ENCODE measurements at places on chromosomes 5 and 9.

- no peak for DNase-seq
Measured at GRCh38 chr5:145246961-145247744, 588.0 kb downstream of the PRELID2 start.

GRCh38 chr5:101346447-101346846 is 443.4 kb upstream of the ST8SIA4 start:
- DNase-seq: no peak

DNA sequence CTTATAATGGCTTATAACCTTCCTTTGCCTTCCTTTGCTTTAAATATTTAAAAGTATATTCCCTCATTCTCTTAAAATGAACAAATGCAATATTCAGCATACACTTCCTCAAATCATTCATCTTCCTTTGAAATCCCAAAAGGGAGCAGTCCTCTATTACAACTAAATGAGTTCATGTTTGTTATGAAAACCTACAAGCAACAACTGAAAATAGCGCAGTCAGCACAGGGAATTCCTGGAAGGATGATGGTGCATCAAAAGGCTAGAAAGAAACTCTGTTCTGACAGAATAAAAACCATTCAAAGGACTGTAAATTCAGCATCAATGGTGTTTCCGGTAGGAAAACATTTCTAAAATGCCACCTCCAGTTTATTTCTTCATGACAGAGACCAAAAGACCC is 3.3 kb downstream of the NR6A1 start:
- DNase-seq: no peak

GRCh38 chr9:136857581-136858412 is 5.7 kb downstream of the MAMDC4 start:
- DNase-seq: peak; percentile 7

- no peak for DNase-seq
Measured at GRCh38 chr5:19920761-19921160, 67.2 kb downstream of the CDH18 start.

DNA sequence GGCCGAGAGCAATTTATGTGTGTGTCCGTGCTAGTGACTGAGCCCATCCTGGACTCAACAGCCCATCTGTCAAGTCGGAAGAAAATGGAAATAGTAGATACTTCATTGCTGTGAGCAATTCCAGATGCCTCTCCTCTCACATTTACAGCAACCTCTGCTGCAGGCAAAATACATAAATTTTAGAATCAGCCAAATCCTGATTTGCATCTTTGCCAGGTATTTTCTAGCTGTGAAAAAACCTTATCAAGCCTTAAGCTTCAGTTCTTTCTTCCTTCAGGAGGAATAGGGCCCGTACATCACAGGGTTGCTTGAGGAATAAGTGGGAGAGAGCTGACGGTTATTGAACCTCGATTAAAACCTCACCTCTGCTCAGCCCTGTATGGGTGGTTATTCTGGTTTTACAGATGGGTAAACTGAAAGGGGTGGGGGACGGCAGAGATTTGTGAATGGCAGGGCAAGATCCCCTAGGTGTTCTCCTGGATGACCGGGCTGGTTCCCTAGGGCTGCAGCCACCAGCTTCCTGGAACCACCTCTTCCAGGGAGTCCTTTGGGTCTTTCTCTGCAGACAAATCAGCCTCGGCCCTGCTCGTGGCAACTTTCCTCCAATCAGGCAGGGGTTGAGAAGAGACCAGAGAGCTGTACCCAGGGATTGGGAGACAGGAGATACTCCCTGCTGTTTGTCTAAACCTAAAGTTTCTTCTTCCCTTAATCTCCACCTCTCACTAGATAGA is 5.3 kb upstream of the MSX2 start:
- no peak for DNase-seq

DNA sequence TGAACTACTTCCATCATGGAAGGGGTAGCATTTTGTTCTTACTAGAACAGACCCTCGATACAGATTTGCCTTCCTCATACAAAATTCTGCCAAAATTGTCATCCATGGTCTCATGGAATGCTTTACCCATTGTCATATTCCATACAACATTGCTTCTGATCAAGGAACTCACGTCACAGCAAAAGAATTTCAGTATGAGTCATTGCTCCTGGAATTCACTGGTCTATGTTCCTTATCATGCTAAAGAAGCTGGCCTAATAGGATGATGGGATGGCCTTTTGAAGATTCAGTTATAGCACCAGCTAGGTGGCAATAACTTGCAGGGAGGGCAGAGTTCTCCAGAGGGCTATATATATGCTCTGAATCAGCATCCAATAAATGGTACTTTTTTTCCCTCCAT is 18.2 kb upstream of the FNIP1 start:
- DNase-seq: no peak

- no peak for DNase-seq
Measured at GRCh38 chr5:9605041-9605838, 24.9 kb downstream of the TAS2R1 start.

DNA sequence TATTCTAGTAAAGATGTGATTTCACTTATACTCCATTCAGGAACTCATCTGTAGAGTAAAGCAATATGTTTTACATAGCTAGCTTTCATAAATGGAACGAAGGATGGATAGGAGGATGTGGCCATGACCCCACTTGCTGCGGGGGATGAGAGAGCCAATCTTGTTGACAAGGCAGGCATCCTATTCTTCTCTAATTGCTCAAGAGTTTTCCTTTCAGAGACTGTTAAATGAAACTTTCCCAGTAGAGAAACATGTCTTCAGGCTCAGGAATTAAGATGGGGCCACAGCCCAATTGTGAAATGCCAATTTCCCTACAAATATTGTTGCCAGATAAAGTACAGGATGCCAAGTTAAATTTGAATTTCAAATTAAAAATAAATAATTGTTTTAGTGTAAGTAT is 196.2 kb upstream of the TUT7 start:
- DNase-seq: no peak

- peak; percentile 83 for DNase-seq
Measured at GRCh38 chr5:137622850-137623249, 113.0 kb downstream of the KLHL3 start.

DNA sequence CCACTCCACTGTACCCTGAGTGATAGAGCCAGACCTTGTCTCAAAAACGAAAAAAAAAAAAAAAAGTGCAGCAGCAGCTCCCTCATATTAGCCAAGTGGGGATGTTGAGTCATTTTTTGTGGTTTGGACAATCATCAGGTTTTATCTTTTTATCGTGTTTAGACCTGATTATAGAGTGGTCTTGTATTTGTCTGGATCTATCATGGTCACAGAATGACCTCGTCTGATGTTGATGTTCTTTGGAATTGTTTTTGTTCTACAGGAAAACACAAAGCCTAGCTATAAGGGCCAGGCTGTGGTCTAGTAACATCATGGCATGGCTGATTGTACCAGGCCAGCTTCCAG is 1.6 kb upstream of the FBXW11 start:
- DNase-seq: no peak

DNA sequence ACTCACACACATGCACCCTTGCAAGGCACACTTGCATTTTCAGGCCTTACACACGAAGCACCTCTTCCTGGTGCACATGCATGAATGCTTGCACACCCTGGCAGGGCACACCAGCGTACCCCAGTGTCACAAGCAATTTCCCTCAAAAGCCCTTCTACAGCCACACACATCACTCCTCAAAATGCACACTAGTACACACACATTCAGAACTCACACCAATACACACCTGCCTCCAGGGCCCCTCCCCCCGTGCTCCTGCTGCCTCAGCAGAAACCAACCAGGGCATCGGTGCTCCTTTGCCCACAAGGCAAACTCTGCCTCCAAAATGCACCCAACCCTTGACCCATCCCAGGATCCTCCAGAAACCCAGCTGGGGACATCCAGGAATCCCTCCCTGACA is 1.2 kb downstream of the CAMK2A start:
- DNase-seq: no peak

DNA sequence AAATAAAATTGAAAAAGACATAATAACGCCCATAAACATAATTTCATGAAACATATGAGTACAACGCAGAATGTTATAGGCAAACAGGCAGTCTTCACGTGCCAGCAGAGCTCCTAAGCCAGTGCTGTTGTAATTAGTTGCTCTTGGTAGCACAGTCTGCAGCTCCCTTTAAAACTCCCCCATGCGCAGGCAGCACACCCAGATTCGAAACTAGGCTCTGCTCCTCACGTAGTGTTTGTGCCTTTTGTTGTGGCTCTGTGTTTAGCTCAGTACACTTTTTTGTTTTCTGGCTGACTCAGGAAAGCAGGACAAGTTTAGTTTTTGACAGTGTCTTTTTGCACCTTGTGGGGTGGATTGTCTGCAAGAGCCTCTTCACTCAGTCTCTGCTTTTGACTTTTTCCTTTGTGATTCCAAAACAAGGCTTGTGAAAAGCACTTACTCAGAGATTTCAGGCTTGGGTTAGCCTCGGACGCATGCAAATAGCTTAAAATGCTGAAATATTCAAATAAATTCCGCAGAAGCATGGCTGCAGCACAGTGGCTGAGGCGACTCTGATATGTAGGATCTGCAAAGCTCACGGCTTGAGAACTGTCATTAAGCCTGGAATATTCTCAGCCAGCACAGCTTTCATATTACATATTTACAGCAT is 113.6 kb downstream of the IRX1 start:
- no peak for DNase-seq

DNA sequence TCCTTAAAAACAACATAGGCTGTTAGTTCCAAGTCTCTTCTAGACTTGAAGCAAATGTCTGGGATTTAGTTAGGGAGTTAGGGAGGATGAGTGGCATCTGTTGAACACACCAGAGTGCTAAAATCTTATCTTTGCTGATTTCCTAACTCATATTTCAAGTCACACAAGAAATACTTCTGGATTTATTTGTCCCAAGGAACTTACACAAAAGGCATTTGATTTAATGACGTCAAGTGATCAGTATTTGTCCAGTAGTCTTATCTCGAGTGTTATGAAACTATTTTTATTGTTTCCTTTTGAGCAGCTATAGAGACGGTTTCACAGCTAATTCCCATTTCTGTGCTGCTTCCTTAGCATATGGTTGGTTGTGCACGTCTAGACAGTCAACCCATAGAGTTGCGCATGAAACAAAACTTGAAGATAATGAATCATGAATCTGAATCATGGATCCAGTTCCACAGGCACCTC is 140.5 kb upstream of the TUT7 start:
- no peak for DNase-seq

- DNase-seq: no peak
Measured at GRCh38 chr9:89664896-89665329, 60.1 kb downstream of the GADD45G start.

DNA sequence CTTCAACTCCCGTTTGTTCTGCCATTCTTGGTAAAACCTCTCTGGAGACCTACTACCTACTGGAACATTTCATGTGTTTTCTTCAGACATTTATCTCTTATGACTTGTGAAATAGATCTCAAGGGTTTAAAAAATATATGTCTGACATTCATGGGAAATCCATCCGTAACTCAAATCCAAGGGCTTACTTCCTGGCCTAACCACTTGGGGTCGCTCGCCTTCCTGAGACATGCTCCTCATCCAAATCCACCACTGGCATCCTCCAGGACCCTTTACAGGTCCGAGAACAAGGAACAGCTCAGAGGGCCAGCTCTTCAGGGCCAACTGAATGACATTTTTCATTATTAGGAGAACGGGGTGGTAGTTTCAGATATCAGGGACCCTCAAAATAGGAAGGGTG is 235.1 kb upstream of the TUT7 start:
- no peak for DNase-seq

GRCh38 chr9:130765137-130766020 is 69.7 kb upstream of the ABL1 start:
- no peak for DNase-seq

DNA sequence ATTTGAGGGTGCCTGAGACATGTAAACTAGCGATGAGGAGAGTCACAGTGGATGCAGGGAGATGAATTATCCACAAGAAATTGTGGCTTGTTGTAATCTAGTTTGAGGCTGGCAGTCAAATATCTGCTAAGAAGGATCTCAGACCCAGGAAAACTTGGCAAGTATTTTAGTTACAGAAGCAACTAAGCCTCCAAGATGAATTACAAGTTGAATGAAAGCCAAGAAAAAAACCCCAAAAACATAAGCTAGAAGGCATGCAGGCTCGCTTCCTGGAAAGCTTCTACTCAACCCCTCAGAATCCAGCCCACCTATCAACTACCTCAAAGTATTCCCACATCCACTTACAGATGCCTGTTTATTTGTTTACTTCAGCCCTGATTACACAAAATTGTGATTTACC is 696.9 kb downstream of the MAT2B start:
- DNase-seq: no peak

DNA sequence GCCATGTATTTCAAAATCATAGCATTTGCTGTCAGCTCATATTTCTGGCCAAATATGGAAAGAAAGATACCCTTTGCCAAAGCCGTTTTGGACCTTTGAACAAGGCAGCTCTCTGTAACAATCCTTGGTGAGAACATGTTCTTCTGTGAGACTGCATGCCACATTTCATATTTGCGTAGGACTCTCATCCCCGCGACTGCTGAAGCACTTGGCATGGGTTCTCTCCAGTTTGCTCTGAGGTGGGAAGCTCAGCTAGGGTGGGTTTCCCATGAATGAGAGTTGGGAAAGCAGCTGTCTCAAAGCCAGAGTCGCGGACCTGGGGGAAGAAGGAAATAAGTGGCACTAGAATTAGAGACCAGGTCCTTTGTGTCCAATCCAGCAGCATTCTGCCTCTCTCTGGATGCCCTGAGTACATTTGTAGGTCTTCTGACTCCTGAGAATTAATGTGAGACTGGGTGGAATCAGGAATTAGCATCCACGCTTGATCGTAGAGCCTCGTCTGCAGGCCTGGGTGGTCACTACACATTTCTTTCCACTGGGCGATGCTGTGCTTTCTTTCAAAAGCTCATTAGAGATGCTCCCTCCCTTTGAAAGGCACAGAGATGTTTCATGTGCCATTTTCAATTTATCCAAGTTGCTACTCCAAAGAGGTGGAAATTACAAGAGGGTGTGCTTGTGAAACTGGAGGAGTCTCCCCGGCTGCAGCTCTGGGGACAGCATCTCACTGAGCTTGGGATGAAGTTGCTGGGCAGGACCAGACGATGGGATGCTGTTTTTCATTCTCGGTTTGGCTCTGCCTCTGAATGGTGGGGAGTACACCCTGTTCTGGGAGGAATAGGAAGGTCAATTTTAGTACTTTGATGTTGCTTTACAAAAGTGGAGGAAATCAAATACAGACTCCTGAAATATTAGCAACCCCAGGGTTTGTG is 197.2 kb downstream of the GADD45G start:
- DNase-seq: no peak

- no peak for DNase-seq
Measured at GRCh38 chr5:133734916-133735315, 122.6 kb upstream of the FSTL4 start.

GRCh38 chr5:170471551-170472178 is 32.2 kb upstream of the KCNIP1 start:
- no peak for DNase-seq

GRCh38 chr5:74400067-74400466 is 240.5 kb downstream of the ENC1 start:
- no peak for DNase-seq

DNA sequence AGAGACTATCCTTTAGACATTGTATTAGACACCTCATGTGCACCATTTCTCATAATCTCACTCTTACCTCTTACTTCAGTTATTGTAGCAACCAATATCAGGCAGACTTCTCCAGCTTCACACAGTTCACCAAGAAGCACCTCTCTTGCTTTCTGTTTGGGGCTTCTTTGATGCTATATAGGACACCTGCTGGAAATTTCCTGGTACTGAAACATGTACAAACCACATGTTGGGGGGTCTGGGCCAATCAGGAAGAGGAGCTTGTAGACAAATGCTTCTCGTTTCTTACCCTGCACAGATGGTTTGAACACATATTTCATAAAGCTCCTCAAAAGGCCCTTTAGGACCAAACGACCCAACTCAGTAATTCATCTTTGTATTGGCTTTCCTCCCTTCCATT is 212.1 kb downstream of the IZUMO3 start:
- no peak for DNase-seq

- no peak for DNase-seq
Measured at GRCh38 chr5:132456296-132456986, 34.1 kb downstream of the IRF1 start.
